ENCODE measurements at places on chromosomes 16 and 17.

DNA sequence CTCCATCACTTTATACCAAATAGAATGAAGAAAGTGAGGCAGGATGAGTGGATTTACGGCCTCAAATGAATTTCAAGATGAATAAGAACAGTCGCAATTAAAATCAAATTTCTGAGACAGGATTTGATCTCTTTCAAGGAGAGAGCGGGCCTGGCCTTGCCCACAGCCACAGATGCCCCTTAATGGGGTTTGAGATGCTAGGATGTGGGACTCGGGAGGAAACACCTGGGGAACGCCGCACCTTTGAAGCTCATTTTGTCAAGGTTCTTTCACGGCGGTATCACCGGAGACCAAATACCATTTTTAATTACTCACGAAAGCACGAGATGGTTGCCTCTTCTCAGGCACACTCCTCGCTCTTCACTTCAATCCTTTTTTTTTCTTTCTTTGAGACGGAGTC lies 178.1 kb upstream of the SDK2 start:
- DNase-seq: no peak

DNA sequence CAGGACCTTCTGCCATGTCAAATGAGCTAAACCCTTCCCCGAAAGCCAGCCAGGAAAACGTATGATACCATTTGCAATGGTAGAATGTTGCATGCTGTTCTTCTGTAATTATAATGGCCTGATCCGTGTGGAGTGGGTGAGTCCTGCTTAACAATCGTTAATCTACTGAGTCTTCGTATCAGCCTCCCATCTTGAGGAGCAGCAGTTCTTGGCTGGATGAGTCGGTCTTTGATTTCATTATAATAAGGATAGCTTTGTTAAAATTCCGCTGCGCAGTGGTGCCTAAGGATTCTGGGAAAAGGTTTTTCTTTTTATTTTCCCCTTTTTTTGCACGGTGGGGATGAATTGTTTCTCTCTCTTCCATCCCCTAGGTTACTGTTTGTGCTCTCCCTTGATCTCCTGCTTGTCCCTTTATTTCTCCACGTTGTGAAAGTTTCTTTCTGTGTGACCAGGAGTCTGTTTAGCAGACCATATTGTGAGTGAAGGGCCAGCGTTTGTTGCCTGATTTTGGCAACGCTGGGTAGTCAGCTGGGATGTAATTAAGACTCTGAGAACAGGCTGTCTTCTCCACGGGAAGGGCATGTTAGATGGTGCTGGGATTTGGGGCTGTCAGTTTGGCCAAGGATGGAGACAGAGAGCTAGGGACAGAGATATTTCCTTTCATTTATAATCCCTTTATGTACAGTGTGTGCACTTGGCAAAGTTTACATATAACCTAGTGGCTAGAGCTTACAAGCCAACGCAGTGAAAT lies 263.0 kb downstream of the FTO start:
- peak; percentile 71 for DNase-seq

DNA sequence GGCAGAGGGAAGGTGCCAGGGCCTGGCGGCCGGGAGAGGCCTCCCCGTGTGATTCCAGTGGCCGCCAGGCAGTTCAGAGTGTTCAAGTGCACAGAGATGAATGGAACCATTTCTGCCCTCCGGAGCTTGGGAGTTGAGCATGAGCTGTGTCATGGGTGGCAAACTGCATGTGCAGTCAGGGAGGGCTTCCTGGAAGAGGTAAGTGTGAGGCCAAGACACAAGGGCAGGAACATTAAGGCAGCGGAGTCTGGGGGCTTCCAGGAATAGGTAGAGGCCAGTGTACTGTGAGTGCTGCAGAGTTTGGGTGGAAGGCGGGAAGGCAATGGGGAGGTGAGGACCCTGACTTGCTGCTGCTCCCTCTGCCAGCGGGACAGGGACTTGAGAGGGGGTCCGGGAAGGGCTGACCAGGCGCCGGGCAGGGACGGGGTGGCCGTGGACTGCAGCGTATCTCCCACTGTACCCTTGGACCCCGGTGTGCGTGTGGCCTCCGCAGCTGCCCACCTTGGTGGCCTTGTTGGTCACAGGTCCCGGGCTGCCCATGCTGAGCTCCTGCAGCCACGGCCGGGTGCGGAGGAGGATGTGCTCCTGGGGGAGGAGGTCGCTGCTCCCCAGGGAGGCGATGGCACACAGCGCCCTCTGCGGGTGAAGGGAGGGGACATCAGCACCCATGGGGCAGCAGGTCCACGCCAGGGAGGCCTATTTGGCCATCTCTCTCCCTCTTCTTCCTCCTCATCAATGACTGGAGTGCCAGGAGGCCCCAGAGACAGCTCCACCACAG lies 7.5 kb upstream of the CEP131 start:
- DNase-seq: no peak

DNA sequence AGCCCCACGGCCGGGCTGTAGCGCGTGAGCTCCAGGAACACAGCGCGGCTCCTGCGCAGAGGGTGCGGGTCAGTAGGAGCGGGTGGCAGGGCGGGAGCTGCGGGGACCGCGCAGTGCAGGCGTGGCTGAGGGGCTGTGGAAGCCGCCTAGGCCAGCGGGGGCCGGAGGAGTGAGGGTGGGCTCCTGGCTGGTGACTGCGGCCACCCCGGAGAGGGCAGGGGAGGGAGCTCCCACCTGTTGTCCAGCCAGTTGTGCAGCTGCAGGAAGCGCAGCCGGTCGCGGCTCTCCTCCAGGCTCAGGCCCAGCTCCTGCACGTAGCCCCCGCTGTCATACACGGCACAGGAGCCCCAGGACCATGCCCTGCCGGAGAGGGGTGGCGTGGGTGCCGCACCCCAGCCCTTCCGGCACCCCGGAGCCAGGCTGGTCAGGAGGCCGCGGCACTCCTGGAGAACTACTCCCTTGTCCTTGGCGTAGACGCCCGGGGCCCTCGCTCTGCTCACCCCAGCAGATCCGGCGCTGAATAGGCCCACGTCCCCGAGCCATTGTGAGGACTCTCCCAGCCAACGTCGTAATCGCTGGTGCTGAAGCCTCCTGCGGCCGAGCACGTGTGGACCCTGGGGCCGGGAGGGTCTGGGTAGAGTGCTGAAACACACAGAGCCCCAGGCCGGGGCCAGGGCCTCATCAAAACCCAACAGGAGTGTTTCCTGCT lies 43.9 kb downstream of the TSC2 start:
- no peak for DNase-seq

DNA sequence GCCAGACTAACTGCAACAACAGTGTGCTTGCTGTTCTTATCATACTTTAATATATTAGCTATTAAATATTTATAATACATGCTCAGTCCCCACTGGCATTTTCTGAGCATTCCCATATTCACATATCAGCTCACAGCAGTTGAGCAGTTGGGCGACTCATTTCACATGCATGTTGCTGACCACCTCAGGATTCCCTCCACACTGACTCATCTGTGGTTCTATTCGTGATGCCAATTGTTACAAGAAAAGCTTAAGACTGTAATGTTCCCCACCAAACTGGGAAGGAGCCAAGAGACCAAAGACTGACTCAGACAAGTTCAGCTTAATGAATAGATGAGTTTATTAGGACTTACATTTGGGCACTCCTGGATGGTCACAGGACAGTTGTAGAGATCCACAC lies 100.3 kb upstream of the KIF2B start:
- no peak for DNase-seq
